Esophagus squamous epithelium (tissue), 5 donors: ENCODE measurements at places on chromosomes 6 and 20.

DNA sequence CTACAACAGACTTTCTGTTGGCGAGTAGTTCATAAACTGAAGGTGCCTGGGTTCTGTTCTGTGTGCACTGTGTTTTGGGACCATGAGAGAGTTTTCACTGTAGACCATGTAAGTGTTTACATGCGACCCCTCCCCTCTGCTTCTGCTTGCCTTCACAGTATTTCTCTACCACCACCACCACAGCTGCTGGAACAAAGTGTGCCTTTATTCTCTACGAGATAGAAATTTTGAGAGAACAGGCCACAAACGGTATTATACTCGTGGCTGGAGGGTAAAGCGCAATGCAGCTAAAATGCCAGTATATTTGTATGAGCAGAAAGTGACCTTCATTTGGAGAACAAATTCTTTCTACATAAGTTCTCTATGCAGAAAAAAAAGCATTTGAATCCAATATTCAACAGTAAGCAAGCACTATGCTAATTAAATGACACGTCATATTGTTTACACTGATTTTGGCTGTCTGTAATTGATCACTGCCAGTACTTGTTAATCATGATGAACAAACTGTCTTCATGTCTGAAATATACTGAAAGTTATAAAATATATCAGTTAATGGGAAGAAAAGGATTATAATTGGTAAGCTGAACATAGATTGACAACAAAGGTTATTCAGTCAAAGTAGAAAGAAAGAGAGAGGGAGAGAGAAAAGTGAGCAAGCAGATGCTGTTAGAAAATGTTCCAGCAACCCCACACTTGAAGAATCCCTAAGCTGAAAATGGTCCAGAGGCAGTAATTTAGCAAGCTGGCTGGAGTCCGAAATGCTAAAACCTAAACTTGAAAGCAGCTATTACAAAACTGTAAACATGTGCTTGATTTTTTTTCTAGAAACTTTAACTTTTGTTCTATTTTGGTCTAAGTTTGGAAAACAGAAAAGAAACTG is 8.8 kb downstream of the CLDN20 start:
- DNase-seq, result no peak

DNA sequence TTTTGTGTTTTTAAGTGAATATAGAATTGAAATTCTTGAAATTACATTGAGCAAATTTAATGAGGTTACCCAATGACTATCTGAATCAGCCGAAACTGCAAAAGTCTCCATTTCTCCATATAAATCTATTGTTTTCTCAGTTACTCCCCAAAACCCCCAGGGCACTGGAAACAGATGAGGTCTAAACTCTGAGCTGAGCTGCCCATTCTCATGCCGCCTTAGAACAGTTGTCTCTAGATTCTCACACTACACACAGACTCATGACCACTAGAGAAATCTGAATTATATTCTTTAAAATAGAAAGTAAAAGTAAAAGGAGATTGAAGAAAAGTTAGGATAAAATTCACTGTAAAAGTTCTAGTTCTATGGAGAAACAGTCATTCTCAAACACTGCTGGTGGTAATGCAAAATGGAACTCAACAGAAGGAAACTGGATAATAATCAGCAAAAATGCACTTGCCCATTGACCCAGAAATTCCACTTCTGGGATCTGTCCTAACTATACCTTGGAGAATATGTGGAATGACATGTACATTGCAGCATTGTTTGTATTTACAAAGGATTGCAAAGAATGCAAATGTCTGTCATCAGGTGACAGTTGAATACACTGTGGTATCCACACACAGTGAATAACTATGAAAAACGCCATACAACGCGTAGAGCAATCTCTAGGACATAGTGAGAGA is 125.5 kb downstream of the IPCEF1 start:
- no peak for DNase-seq

GRCh38 chr20:44614525-44614924 is 32.1 kb downstream of the PKIG start:
- no peak for DNase-seq

- no peak for DNase-seq
Measured at GRCh38 chr6:42260972-42261371, 43.3 kb upstream of the MRPS10 start.

DNA sequence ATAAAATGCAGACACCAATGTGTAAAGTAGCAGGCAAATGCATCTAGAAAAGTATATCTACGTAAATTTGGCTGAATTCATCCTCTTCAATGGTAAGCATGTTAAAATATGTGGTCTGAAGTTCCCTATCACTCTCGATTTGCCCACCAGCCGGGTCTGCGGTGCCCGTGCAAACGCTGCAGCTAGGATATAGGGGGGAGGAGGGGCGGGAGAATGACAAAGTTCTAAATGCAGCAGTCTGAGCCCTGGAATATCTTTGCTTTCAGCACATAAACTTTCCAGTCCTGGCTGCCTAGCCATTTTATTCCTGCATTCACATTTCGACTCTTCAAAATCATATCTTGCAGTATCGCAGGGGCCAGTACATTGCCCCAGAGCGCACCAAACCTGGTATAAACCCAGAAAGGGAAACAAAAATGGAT is 708 bp downstream of the NRN1 start:
- DNase-seq, result no peak

GRCh38 chr6:20447581-20448132 is 46.0 kb downstream of the E2F3 start:
- no peak for DNase-seq

DNA sequence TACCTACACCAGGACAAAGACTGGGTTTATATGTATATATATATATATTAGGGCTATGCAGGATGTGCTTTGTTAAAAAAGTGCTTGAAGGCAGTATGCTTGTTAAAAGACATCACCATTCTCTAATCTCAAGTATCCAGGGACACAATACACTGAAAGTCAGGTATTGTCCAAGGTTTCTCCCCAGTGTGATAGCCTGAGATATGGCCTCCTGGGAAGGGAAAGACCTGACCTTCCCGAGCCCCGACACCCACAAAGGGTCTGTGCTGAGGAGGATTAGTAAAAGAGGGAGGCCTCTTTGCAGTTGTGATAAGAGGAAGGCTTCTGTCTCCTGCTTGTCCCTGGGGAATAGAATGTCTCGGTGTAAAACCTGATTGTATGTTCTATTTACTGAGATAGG is 156.9 kb downstream of the GPX5 start:
- no peak for DNase-seq

- DNase-seq, result no peak
Measured at GRCh38 chr6:16265351-16266341, 27.3 kb downstream of the GMPR start.

DNA sequence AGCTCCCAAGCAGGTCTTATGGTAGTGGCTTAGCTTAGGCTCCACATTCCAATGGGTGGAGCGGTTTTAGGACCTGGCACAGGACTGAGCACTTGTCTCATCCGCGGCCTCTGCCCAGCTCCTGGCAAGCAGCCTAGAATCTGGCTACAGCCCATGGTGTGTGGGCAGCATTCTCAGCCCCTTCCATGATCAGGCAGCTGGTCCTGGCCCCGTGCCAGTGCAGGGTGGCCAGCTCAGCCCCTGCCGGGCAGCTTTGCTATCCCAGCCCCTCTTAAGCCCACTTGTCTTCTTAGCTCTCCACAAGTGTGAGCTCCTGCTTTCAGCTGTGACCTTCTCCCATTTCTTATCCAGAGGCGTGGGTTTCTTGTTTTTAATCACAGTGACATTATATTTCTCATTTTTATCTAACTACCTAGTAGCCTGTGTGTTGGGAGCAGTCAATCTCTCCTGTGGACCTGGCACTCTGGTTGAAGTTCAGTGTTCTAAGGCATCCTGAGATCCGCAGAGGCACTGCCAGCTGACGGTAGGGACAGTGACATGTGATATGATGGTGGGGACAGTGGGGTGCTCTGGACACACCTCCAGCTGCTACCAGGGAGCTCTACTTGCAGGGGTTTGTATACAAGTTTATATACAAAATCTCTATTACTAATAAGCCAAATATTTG is 119.9 kb upstream of the PRND start:
- DNase-seq, result no peak
